ENCODE measurements at places on chromosomes 16 and 17.

DNA sequence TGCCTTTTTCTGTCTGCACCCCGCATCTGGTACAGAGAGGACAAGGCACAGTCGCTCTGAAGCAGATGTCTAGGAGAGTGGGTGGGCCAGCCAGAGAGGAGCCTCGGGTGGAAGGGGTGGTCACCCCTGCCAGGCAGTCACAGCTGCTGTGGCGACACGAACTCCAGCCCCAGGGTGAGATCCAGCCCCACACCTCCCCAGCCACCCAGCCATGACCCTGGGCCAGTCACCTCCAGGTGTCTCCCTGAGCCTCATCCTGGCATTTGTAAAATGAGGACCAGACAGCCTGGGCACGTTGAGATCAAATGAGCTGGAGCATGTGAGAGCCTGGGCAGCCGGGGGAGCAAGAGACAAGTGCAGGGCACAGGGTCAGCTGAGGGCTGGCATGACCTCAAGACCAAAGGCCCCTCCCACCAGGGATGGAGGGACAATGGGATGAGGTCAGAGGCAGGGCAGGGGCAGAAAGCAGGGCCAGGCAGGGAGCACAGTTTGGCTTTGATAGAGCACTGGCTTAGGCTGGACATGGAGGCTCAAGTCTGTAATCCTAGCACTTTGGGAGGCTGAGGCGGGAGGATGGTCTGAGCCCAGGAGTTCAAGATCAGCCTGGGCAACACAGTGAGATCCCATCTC is 7.7 kb downstream of the ADAM11 start:
- no peak for DNase-seq
- H3K27me3 ChIP-seq, result no peaks in the 10 kb centered on the region
- no peak overlapping the region for H3K4me3 ChIP-seq
- peaks cover 2% of the 10 kb centered on the region for H3K4me1 ChIP-seq
- no peak overlapping the region for H3K27ac ChIP-seq

DNA sequence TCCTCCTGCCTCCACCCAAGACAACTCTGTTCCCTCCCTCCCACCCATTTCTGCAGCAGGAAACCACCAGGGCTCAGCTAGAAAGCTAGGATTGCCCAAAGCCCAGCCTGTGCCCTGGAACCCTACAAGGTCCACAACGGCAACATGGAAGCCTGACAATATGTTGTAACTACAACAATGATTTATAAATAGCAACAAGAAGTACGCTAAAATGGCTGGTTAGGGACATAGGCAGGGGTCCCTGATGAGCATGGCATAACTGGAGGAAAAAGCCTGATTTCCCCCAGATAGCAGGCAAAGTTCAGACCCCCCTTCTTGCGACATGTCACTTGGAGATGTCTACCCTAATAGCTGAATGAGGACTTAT is 6.6 kb downstream of the ST3GAL2 start:
- no peak overlapping the region for H3K4me3 ChIP-seq
- H3K36me3 ChIP-seq, result peaks cover 16% of the 10 kb centered on the region
- no peak overlapping the region for H3K27ac ChIP-seq

GRCh38 chr16:67941469-67942199 is 2.3 kb downstream of the LCAT start:
- no peak for DNase-seq
- no peak overlapping the region for H3K4me3 ChIP-seq
- peaks cover 37% of the 10 kb centered on the region for H3K36me3 ChIP-seq
- H3K4me1 ChIP-seq, result peaks cover 16% of the 10 kb centered on the region
- no peaks in the 10 kb centered on the region for H3K27me3 ChIP-seq

- peaks cover 3% of the 10 kb centered on the region for H3K36me3 ChIP-seq
- H3K4me1 ChIP-seq, result peaks cover 2% of the 10 kb centered on the region
- H3K27ac ChIP-seq, result no peak overlapping the region
- no peak overlapping the region for H3K4me3 ChIP-seq
- H3K27me3 ChIP-seq, result no peaks in the 10 kb centered on the region
These were observed 143.3 kb downstream of the CLEC16A start for GRCh38 chr16:11087691-11088073.

GRCh38 chr16:5490499-5490898 is 392.9 kb upstream of the EEF2KMT start:
- H3K36me3 ChIP-seq, result no peaks in the 10 kb centered on the region
- no peaks in the 10 kb centered on the region for H3K27me3 ChIP-seq
- H3K4me1 ChIP-seq, result no peaks in the 10 kb centered on the region
- no peak overlapping the region for H3K4me3 ChIP-seq
- H3K27ac ChIP-seq, result no peak overlapping the region

DNA sequence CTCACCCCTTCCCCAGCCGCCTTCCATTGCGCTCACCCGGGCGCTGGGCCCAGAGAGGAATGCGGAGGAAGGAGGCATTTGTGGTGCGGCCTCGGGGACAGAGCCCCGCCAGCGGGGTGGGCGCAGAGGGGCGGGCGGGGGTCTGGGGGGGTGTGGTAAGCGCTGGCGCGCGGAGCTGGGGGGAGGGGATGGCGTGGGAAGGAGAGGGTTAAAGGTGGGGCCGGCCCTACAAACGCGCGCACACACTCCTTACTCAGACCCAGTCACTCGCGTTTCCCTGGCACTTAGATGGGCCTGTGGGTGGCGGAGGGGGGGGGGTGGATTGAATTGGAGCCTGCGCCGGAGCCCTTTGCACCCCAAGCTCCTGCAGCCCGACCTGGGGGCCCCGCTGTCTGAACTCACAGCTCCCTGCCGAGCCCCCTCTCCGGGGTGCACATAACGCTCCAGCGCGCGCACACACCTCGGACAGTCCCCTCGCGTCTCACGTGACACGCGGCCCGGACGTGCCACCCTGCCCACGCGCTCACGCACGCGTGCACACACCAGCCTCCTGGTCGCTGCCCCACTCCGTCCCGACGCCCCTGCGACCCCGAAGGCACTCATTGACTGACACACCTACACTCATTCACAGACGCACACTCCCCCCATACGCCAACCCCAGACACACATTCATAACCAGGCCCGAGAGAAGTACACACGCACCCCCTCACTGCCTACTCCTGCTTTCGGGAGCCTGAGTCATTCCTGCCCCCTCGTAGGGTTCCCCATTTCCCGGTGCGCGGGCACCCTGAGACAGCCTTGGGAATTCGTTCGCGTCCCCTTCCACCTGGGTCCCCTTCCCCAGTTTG is 844 bp downstream of the TBKBP1 start:
- no peak for DNase-seq
- peak overlapping the region; percentile 88 for H3K27ac ChIP-seq
- H3K4me3 ChIP-seq, result peak overlapping the region; percentile 75
- H3K4me1 ChIP-seq, result peaks cover 26% of the 10 kb centered on the region

DNA sequence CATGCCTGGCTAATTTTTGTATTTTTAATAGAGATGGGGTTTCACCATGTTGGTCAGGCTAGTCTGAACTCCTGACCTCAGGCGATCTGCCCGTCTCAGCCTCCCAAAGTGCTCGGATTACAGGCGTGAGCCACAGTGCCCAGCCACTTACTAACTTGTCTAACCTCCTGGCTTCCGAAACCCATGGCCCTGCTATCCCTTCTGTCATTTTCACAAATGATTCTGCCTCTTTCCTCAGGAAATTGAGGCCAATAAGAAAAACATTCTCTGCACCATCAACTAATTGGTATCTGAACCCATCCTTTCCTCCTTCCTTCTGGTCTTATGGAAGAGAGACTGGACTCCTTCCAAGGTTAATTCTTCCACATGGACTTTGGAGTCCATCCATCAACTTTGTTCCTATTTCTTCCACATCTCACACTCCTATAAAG is 27.9 kb upstream of the TNRC6A start:
- no peaks in the 10 kb centered on the region for H3K27me3 ChIP-seq
- no peak for DNase-seq
- H3K4me1 ChIP-seq, result no peaks in the 10 kb centered on the region
- no peak overlapping the region for H3K27ac ChIP-seq
- H3K4me3 ChIP-seq, result no peak overlapping the region

GRCh38 chr16:4350787-4351659 is at the start of gene PAM16:
Gene PAM16 (minus strand): TSS chr16:4351321. CDS start chr16:4351234, 87 bp downstream.
- H3K27ac ChIP-seq, result peak within 1 kb of the TSS; percentile 56
- H3K4me1 ChIP-seq, result peaks cover 2% of the 10 kb centered on the region
- DNase-seq, result peak; percentile 97
- no peaks in the 10 kb centered on the region for H3K27me3 ChIP-seq

GRCh38 chr17:75683583-75683982 is 16.4 kb downstream of the SAP30BP start:
- no peak for DNase-seq
- H3K27me3 ChIP-seq, result no peaks in the 10 kb centered on the region
- H3K4me1 ChIP-seq, result no peaks in the 10 kb centered on the region
- no peak overlapping the region for H3K27ac ChIP-seq
- no peak overlapping the region for H3K4me3 ChIP-seq

DNA sequence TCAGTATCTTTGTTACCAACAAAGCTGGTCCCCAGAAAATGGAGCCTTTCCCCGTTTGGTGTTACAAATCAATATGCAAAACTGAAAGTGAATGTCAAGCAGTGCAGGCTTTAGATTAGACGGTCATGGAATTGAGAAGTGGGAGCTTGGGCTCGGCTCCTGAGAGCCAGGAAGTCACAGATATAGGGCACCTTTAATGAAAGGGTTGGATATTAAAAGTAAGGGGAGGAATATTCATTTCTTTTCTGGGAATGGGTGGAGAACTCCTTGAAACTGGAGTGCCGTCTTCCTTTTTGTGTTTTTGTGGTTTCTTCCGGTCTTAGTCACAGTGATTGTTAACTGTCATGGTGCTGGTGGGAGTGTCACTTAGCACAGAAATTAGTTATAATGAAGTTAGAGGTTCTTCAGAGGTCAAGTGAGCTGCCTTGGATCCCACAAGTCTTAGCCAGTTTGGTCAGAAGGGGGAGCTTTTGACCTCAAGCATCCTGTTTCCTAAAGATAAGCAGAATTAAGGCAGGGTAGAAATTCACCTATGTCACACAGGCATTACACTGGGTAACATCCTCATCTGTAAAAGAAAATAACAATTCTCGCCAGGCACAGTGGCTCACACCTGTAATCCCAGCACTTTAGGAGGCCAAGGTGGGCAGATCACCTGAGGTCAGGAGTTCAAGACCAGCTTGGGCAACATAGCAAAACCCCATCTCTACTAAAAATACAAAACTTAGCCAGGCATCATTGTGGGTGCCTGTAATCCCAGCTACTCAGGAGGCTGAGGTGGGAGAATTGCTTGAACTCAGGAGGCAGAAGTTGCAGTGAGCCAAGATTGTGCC is 9.6 kb upstream of the EIF1 start:
- no peak for DNase-seq
- H3K4me3 ChIP-seq, result no peak overlapping the region
- no peaks in the 10 kb centered on the region for H3K36me3 ChIP-seq
- H3K4me1 ChIP-seq, result peaks cover 13% of the 10 kb centered on the region

DNA sequence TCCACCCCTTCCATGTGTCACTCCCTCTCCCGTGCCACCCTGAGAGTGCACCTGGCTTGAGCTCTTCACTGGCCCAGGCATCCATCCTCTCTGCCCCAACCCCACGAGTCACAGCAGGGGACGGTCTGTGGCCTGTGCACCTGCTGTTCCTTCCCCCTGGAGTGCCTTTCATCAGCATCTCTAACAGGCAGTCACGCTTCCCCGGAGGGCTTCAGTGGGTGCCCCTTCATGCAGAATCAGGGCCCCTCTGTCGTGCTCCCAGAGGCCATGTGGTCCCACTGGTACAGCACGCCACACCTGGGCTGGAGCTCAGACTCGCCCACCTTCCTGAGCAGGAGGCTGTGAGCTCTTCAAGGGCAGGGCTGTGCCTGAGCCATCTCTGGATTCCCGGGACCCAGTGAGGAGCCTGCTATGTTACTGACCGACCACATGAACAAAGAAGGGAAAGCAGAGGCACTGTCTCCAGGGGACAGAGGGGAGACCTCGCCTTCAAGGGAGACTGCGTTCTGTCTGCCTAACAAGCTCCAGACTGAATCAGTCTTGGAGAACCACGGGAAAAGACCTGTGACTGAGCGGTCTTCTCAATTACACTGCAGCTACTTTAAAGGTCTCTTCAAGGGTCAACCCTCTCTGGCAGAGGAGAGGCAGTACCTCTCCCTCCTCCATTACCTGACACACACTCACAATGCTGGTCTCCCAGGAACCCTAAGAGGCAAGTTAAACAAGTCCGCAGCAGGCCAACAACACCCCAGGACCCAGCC is 78.8 kb upstream of the DOC2B start:
- no peak overlapping the region for H3K27ac ChIP-seq
- peaks cover 11% of the 10 kb centered on the region for H3K4me1 ChIP-seq
- H3K36me3 ChIP-seq, result no peaks in the 10 kb centered on the region
- H3K4me3 ChIP-seq, result no peak overlapping the region
- DNase-seq, result no peak

DNA sequence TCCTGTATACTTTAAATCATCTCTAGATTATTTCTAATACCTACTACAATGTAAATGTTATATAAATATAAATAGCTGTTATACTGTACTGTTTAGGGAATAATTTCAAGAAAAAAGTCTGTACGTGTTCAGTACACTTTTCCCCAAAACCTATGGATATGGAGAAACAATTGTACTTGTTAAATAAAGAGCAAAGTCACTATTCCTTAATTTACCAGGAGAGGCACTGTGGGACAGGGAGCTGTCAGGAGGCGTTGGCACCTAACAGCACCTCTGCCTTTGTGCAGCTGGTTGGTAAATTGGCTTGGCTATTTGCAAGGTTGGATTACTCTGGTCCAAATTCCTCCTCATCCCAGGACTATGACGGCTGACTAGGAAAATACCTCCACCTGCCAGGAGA is 28.0 kb downstream of the CRHR1 start:
- H3K27ac ChIP-seq, result no peak overlapping the region
- H3K4me3 ChIP-seq, result no peak overlapping the region
- no peaks in the 10 kb centered on the region for H3K27me3 ChIP-seq

DNA sequence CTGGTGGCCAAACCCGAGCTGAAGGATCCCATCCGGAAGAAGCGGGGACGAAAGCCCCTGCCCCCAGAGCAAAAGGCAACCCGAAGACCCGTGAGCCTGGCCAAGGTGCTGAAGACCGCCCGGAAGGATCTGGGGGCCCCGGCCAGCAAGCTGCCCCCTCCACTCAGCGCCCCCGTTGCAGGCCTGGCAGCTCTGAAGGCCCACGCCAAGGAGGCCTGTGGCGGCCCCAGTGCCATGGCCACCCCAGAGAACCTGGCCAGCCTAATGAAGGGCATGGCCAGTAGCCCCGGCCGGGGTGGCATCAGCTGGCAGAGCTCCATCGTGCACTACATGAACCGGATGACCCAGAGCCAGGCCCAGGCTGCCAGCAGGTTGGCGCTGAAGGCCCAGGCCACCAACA is 5.9 kb downstream of the CBX2 start:
- H3K4me3 ChIP-seq, result no peak overlapping the region
- H3K27me3 ChIP-seq, result peaks cover 3% of the 10 kb centered on the region
- DNase-seq, result no peak
- H3K27ac ChIP-seq, result no peak overlapping the region
- H3K4me1 ChIP-seq, result peaks cover 17% of the 10 kb centered on the region

Measured in neuronal stem cell (in vitro differentiated cells).